ENCODE measurements at places on chromosomes 11 and 22.

DNA sequence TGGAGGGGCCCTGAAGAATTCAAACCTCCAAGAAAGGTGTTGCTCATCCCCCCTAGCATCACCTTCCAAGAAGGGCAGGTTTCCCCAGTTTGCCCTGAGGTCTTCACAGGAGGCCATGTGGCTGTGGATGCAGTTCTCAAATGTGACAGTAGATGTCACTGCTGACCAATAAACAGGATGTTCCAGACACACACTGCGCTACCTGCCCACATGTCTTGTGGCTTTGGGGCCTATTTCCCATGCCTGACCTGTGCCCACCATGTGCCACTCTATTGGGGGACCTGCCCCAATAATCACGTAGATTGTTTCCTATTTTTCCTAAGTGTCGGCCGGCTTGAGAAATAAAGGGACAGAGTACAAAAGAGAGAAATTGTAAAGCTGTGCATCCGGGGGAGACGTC, 4.5 kb downstream of the GSTT2 start:
- peak; percentile 28 for DNase-seq

- DNase-seq = no peak
These were observed 56.8 kb downstream of the C22orf31 start for GRCh38 chr22:29004647-29005371.

DNA sequence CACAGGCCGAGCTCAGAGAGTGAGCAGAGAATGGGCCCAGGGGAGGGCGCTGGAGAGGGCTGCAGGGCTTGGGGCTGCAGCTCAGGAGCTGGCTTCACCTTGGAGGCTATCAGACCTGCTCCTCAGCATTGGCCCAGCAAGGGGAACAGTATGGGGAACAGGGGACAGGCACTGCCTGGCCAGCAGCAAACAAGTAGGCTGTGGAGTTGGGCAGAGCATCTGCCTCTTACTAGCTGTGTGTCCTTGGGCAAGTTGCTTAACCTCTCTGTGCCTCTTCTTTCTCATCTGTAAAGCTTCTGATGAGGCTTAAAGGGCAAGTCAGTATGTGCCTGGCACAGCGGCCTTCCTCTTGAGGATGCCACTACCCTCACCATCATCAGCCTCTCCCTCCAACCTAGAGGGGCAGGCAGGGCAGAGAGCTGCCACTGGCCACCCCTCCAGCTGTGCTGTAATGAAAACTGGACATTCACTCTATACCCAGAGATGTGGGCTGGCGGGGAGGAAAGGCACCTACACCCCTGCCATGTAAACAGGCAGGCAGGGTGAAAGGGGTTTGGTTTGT, 7.5 kb upstream of the CDKN1C start:
- no peak for DNase-seq

DNA sequence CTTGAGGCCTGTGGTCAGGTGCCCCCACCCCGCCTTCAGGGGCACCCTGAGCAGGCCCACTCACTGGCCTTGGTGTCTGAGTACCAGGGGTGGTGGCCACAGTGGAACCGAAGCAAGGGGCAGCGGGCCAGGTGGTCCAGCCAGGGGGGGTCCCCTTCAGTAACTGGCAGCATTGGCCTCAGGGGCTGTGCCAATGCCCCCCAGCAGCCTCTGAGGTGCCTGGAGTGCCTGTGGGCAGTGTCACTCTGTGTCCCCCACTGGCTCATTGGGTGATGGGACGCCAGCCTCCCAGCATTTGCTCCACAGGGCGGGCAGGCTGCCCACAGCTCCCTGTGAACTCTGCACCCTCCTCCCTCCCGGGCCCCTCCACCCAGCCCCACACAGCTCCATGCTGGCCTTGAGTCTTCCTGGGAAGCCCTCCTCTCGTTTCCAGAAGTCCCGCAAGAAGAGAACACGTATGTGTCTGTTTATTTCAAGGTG, 29.5 kb upstream of the CARS1 start:
- no peak for DNase-seq

DNA sequence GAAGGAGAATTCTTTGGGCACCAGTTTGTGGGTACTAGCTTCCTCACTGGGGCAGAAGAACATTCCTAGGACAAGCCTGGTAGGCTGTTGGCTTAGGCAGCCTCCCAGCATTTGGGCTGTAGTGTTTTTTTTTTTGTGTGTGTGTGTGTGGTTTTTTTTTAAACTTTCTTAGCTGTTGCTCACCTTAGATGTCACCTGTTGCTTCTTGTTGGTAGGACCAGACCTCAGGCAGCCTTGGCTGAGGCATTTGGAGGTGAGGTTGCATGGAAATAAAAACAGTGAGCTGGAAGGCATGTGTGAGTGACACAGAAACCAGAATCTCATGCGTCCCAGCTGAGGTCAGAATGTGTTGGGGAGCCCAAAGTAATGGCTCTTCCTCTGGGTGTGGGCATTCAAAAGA, 21.3 kb downstream of the AMPD3 start:
- DNase-seq = no peak

DNA sequence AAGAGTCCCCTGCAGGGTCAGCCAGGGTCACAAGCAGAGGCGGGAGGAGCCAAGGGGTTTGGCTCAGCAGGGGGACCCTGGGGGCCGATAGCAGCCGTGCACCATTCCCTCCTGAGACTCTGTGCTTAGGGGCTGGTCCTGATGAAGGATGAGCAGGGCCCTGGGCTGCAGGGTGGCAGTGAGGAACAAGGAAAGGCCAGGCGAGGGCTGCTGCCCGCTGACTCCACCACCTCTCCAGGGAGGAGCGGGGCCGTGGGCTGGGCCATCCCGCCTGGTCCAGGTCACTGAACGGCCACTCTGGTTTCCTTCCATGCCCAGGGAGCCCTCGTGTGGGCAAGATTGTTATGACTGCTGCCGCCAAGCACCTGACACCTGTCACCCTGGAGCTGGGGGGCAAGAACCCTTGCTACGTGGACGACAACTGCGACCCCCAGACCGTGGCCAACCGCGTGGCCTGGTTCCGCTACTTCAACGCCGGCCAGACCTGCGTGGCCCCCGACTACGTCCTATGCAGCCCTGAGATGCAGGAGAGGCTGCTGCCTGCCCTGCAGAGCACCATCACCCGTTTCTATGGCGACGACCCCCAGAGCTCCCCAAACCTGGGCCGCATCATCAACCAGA, 9.2 kb upstream of the NDUFS8 start:
- no peak for DNase-seq

- no peak for DNase-seq
These were observed 33.3 kb upstream of the ZC3H12C start for GRCh38 chr11:110059706-110060463.

GRCh38 chr22:20083157-20083890, 3.3 kb downstream of the DGCR8 start:
- DNase-seq = no peak

Data from GM19239 (cell line).